ENCODE measurements at places on chromosomes 5 and 9.
A peak's percentile ranks its signal among the peaks of the same experiment; 100 is the strongest.

DNA sequence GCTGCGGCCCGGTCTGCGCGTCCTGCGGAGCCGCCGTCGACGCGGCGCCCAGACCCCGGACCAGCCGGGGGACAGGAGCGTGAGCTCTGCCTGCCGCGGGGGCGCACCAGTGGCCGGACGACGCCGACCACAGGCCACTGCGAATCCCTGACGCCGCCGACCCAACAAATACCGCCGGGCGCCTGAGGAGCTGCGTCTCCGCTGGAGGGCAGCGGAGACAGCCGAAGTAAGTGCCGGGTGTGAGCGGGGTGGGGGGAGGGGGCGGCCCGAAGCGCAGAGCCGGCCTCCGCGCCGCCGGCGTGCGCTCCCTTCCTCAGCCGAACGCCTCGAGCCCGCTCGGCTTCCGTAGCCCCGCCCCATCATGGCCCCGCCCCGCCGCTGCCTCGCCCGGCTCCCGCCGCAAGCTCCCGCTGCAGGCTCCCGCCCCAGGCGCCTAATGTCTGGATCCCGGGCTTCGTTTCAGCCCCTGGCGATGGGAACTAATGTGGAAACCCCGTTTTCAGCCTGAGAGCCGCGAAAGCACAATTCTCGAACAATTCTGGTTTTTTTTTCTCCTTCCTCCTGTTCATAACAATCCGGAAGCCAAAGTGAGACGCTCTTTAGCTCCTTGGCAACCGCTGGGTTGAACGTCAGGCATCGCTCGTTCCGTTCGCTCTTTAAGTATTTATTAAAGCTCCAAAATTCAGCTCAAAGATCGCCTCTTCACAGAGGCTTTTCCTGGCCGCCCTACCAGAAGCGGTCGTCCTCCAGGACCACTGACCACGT, at the start of gene RFK:
TSS of gene RFK (minus strand) at position 232 of the 765 bp plus-strand sequence. CDS start 255 bp downstream, outside the sequence.
- peak; percentile 90 for DNase-seq

DNA sequence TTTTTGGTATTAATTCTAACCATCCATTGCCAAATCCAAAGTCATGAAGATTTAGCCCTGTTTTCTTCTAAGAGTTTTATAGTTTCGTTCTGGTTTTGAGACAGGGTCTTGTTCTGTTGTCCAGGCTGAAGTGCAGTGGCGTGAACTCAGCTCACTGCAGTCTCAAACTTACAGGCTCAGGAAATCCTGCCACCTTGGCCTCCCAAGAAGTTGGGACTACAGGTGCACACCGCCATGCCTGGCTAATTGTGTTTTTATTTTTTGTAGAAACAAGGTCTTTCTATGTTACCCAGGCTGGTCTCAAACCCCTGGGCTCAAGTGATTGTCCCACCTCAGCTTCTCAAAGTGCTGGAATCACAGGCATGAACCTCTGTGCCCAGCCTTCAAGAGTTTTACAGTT, 21.0 kb downstream of the ACTL7A start:
- no peak for DNase-seq

GRCh38 chr9:4964540-4964939, 20.5 kb upstream of the JAK2 start:
- DNase-seq, result no peak

DNA sequence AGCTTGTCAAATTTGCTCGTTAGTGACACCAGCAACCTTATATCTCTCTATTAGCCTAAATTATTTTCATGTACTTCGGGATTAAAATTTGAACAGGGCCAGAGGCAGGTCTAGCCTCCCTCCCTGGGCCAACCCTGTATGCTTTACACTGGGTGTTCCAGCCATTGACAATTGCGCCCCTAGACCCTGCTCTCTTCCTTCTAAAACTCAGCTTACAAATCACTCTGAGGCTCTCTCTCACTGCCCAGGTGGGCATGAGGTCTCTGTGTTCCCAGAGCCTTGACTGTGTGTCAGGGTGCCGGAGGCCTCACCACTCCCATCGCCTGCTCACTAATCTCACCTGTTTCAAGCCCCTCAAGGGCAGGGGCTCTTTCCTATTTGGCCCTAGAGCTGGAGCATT, 6.4 kb upstream of the CFAP90 start:
- DNase-seq, result no peak

DNA sequence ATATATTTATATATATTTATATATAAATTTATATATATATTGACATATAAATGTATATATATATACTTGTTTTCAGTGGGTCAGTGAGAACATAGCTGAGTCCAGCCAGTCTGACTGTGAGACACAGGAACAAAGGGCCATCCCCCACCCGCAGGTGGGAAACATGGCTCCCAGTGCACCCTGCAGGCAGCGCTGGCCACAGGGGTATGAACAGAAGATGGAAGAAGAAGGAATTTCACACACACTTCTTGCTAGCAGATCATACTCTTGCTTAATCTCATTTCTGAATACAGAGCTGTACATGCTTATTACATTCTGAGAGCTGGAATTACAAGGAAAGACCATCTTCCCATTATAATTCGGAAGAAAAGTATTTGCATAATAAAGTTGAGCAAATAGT, 595.4 kb downstream of the IRX1 start:
- DNase-seq, result no peak

DNA sequence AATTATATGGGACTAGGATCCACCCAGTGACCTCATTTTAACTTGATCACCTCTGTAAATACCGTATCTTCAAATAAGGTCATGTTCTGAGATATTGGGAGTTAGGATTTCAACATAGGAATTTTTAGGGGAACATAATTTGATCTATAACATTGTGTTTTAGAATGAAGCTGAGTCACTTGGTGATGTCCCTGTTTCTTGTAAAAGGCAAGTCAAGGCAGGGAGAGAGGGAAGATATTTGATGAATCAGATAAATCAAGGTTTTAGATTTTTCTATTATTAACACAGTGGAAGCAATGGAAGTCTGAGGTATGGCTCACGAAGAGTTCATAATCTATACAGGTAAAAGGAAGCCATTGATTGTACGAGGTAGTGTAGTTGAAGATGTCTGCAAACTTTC, 11.8 kb upstream of the GPR151 start:
- no peak for DNase-seq

DNA sequence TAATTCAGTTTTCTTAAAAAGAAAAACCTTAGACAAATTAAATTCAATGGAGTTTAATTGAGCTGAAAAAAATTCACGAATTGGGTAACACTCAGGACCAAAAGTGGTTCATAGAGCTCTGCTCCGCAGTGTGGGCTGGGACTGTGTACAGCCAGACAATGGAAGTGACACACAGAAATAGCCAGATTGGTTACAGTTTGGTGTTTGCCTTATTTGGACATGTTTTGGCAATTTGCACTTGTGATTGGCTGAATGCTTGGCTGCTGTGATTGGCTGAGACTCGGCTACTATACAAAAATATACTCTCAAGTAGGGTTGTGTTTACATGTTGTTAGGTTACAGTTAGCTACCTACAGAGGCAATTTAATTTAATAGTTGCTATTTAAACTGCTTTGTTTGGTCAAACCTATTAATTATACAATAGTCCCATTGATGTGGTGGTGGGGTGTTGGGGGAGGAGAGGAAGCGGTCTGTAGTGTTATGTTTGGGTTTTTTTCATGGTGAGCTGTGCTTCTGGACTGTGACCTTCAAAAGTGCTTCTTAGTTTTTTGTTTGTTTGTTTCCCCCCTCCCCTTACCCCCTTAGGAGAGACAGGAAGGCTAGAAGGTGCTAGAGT, 95.2 kb downstream of the CNTLN start:
- peak; percentile 71 for DNase-seq

DNA sequence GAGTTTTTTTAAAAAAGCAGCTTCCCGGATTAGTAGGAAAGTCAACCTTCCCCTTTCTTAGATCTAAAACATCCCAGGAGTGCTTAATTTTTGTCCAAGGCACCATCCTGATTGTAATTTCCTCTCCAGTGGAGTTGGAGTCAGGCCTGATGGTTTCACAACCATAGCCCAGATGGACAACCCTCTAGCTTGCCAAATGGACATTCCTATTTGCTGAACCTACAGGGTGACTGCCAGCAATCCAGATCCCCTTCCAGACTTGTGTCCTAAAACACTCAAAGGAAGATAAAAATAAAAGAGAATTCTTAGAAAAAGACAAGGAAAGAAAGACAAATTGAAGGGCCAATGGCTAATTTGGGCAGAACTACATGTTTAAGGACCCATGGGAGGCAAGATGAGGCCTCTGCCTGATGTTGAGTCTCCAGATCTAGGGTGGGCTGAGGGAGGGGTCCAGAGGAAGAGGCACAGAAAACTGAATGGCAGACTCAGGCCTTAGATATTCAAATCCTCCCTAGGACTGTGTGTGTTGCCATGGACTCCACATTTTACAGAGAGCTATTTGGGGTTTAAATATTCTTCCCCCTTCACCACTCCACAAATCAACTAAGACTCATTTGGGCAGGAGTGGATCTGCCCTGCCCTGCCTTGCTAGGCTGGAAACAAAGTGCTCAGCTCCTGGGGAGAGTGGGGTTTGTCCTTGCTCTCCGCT, 38.5 kb upstream of the SLC44A1 start:
- no peak for DNase-seq

GRCh38 chr5:39057734-39058133, 16.5 kb downstream of the RICTOR start:
- no peak for DNase-seq

DNA sequence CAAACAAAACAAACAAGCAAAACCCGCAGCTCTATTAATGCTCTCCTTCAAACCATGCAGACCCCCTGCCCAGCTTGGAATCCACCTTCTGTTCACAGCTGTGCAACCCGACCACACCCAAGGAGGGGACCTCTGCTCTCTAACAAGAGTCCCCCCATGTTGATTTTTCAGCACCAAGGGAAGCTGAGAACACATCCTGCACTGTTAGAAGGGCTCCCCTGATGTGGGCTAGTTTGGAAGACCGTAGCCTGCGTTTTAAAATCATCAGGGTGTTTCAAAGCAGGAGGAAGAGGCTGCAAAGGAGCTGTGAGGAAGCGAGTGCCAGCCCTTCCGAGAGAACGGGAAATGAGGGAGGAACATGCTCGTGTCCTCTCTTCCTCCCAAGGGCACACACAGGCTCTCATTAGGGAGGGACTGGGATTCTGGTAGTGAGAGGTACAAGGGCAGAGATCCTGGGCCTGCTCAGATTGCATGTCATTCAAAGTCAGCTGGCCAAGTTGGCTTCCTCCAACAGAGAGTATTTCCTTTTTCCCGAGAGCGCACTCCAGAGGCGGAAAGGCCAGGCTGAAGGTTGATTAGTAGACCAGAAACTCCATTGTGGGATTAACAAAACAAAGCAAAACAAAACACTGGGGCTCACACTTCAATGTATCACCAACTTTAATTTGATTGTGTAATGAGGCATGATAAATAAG, 185.9 kb downstream of the SEMA6A start:
- no peak for DNase-seq

DNA sequence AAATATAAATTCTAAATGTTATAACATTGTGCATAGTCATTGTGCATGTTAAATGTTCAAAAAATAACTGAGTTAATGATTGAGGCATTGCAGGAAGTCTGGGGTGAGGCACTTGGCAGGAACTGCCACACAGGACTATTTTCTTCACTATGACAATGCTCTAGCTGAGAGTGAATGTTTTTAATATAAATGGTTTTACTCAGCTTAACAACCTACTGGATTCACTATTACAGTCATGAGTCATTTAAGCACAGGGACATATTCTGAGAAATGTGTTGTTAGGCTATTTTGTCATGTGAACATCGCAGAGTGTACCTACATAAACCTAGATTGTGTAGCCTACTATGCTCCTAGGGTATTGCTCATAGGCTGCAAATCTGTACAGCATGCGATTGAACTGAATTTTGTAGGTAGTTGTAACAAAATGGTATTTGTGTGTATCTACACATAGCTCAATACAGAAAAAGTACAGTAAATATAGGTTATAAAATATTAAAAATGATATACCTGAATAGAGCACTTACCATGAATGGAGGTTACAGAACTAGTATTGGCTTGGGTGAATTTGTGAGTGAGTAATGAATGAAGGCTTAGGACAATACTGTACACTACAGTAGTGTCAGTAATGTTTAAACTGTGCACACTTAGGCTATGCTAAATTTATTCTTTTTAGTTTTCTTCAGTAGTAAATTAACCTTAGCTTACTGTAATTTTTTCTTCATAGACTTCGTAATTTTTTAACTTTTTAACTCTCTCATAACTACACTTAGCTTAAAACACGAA, 346.1 kb upstream of the PTGER4 start:
- DNase-seq, result no peak

- no peak for DNase-seq
Measured at GRCh38 chr5:8516356-8516755, 647.4 kb downstream of the MTRR start.

GRCh38 chr5:172182291-172182690, 5.7 kb downstream of the STK10 start:
- no peak for DNase-seq

- no peak for DNase-seq
Measured at GRCh38 chr9:108217431-108218349, 638.1 kb downstream of the ACTL7B start.

GRCh38 chr9:3608011-3608410, 82.2 kb upstream of the RFX3 start:
- no peak for DNase-seq

- no peak for DNase-seq
Measured at GRCh38 chr9:25913806-25914205, 235.6 kb upstream of the TUSC1 start.

DNA sequence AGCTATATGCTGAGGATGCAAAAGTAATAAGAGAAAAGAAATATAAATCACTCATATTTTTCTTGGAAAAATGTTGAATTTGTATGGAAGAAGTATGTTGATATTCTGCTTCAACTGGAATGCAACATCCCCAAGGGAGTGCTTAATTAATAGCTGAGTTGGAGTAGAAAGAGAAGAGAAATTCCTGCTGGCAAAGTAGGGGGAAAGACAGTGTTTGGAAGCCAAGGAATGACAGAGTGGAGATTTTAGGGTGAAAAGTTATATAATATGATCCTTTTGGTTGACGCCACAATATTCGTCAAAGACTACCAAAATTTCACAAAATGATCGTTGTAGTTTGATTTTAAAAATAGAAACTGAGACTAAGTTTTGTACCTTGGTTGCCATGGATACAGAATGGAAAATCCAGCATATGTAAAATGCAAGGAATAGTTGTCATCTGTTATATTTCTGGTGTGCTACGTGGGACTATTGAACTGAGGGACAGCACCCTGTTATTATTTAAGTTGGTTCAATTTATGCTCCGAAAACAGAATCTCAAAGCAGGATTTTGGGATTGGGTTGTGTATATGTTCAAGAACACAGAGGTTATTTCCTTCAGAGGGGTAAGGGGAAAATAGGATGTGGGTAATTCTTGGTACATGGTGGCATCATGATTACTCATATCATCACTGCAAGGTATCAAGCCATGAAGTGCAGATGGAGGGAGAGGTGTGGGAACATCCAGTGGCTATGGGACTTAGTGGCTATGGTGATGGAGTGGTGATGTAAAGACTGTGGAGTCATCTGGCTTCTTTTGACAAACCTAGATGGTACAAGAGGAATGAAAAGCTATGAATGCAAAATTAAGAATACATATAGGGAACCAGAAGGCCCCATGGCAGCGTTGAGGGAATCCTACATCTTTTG, 61.0 kb downstream of the SUB1 start:
- no peak for DNase-seq

DNA sequence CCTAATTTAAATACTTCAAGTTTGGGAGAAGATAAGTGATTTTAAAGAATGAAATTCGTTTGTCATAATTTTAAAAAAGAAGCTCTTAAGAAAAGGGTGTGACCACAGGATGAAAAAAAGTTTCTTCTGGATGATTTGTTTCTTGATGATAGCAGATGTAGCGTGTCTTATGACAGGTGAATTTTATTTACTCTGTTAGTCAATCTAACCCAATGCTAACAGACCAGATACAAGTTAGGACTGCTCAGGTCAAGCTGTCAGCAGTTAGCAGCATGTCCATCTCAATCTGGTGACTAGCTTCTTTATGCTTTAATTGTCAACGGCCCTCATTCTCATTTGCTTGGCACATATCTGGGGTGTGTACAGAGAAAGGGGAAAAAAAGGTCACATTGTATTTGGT, 456.0 kb downstream of the BNC2 start:
- DNase-seq, result no peak
